ENCODE measurements at places on chromosomes 1 and 21. TPM values are rescaled to one million over a fixed set of nuclear protein-coding genes. Genes with fewer than 3 reads are reported as not detected.

Gene ABCA4
- 0.12 TPM for total RNA-seq

Gene ORC1
- total RNA-seq: 3.4 TPM

Gene NOS1AP
- 0.44 TPM for total RNA-seq

Gene ZMYM4
- total RNA-seq: 37.7 TPM

Gene CD101
- under 0.01 TPM for total RNA-seq

Gene TTC39A
- total RNA-seq: 1.4 TPM

Gene TAGLN2
- total RNA-seq: 187 TPM
